ENCODE measurements at places on chromosomes 6 and 20.
A peak's percentile ranks its signal among the peaks of the same experiment; 100 is the strongest.

GRCh38 chr20:5973172-5973571, 22.7 kb downstream of the MCM8 start:
- DNase-seq, result no peak

DNA sequence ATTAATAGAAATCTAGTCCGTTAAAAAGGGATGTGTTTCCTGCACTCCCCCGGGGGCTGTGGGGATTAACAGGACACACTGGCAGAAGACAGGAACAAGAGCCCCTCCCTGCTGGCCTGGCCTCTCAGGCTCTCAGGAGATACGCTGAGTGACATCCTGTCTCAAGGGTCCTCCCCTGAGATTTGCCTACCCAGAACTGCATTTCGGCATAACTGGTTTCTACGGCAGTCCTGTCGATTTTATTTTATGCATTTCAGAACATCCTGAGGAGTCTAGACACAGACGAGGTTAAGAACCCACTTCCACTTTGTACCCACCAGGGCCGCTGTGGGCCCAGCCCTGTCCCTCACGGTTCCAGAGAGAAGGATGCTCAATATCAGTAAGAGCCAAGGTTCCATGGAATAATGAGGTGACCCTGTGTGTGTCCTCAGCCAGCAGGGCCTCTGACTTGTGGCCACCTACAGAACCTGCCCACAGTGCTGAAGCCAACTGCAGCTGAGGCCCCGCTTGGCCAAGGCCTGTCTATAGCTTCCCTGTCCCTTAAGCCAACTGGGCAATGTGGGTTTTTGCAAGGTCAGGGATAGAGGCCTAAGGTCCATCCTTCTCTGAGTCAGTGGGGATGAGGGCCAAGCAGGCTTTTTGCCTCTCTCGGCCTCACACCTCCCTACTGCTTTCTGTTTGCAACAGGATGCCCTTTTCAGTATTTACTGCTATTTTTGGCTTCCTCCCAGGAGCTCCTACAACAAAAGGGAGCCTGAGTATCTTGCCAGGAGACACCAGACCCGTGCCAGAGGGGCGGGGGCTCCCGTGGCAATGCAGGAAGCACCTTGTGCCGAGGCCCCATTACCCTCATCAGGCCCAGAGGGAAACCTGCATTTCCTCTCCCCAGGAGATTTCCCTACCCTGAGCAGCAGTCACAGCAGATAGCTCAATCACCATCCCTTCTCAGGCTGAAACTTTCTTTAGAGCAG, 14.7 kb downstream of the UQCC2 start:
- DNase-seq, result no peak

GRCh38 chr6:55088902-55089301, 85.4 kb upstream of the HCRTR2 start:
- no peak for DNase-seq

DNA sequence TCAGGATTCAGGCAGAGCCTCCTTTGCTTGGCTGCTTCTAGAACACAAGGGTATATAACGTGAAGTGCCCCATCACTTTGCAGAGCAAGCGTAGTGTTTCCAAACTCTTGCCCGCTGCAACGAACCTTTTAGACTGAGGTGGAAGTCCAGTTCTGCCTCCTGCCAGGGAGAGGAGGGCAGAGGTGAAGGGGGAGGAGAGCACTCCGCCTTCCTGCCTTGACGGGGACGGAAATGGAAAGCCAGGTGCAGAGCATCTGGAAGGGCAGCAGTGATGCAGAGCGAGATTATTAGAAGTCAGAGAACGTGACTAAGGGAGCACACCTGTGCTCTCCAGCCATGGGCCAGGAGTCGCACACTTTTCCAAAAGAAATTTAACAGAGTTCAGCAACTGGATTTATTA, 63.4 kb downstream of the RREB1 start:
- DNase-seq, result no peak

- DNase-seq, result no peak
Observed at GRCh38 chr20:49288784-49289696, 11.2 kb upstream of the ZNFX1 start.

GRCh38 chr20:41395667-41396664, 29.3 kb upstream of the EMILIN3 start:
- no peak for DNase-seq

GRCh38 chr6:136750696-136751521, 41.4 kb downstream of the MAP3K5 start:
- DNase-seq, result no peak

DNA sequence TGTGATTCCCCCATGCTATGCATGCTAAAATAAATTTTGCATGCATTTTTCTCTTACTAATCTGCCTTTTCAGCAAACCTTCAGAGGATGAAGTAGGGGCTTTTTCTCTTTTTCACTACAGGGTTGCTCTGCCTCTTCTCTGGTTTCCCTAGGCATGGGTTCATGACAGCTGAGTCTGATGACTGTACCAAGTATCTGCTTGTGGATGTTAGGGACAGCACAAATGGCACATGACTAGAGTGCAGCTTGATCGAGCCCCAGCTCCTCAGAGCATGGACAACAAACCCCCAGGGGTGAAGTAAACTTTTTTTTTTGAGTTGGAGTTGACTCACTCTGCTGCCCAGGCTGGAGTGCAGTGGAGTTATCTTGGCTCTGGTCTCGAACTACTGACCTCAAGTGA, 57.1 kb upstream of the GCM1 start:
- DNase-seq, result no peak

DNA sequence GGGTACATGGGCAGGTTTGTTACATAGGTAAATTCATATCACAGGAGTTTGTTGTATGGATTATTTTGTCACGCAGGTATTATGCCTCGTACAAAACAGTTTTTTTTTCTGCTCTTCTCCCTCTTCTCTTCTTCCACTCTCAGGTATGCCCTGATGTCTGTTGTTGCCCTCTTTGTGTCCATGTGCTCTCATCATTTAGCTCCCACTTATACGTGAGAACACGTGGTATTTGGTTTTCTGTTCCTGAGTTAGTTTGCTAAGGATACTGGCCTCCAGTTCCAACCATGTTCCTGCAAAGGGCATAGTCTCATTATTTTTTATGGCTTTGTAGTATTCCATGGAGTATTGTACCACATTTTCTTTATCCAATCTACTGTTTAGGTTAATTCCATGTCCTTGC, 65.7 kb downstream of the UNC5CL start:
- no peak for DNase-seq

GRCh38 chr6:52555518-52556233, 21.2 kb downstream of the TRAM2 start:
- DNase-seq, result no peak

GRCh38 chr6:47275640-47276039, 34.1 kb downstream of the TNFRSF21 start:
- DNase-seq, result no peak

GRCh38 chr6:127869772-127870404, 31.0 kb downstream of the THEMIS start:
- DNase-seq, result no peak

- DNase-seq, result peak; percentile 83
Observed at GRCh38 chr6:90393232-90393884, 96.7 kb upstream of the BACH2 start.

GRCh38 chr6:91560409-91560808, 973.5 kb upstream of the MAP3K7 start:
- DNase-seq, result no peak

GRCh38 chr20:2398449-2398848, 17.7 kb downstream of the TGM6 start:
- DNase-seq, result no peak

DNA sequence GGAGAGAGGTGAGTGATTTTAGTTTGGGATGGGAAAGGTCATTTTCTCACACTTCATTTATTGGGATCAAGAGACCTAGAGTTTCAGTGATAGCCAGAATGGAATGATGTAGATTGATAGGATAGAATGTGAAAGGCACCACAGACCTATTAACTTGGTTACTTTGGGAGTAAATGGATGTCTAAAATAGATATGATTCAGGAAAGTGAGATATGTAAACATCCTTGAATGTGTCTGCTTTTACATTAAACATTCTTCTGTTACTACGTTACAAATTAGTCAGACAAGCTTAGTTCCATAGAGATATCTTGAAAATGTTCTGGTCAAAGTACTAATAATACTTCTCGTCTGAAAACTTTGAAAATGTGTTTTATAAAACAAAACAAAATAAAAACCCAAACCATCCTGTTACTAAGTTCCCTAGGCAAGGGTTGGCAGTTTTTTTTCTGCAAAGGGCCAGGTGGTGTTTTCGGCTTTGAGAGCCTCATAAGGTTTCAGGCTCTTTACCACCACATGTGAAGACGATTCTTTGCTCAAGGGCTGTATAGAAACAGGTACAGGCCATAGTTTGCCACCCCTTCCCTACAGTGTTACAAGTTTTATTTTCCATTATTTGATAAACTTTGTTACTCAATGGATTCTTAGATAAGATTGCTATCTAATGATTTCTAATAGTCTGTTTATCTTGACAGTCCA, 3.4 kb downstream of the CYB5R4 start:
- no peak for DNase-seq

GRCh38 chr6:15690510-15690909, 27.7 kb upstream of the DTNBP1 start:
- DNase-seq, result no peak

GRCh38 chr20:34300256-34300806, 2.8 kb downstream of the AHCY start:
- DNase-seq, result no peak

GRCh38 chr6:134954272-134955000, 4.5 kb upstream of the ALDH8A1 start:
- DNase-seq, result no peak

- no peak for DNase-seq
Observed at GRCh38 chr6:21728141-21728540, 134.6 kb downstream of the SOX4 start.

GRCh38 chr20:8021541-8022269, 2.1 kb upstream of the TMX4 start:
- DNase-seq, result no peak

DNA sequence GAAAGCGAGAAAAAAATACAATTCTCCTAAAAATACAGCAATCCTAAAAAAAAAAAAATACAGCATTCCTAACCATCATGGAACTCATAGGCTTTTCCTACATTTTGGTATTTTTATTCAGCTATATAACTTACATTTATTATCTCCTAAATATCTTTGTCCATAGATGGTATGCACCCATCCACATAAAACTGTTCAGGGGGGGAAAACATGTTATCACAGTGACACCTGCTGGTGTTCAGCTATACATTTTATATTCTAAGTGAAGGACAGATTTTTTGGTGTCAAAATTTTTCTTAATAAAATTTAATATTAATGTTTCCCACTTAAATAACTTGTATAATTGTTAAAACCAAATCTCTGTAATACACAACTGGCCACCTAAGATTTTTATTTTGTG, 58.0 kb downstream of the BLOC1S5 start:
- DNase-seq, result no peak

DNA sequence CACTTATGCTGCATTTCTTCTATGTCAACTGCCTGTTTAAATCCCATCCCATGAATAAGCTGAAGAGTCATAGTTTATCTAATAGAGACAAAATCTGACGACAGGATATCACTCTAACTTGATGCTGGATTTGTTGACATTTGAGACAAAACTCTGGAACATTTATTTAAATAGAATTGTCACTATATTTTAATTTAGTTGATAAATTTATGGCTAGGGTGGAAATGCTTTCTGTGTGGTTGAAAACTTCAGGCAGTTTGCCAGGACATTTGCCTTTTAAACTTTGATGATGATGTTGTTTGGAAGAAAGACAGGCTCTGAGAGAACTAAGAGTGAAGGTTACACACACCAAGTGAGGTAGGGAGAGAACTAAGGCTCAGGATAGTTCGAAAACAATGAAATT, 68.1 kb downstream of the GJA1 start:
- DNase-seq, result no peak

DNA sequence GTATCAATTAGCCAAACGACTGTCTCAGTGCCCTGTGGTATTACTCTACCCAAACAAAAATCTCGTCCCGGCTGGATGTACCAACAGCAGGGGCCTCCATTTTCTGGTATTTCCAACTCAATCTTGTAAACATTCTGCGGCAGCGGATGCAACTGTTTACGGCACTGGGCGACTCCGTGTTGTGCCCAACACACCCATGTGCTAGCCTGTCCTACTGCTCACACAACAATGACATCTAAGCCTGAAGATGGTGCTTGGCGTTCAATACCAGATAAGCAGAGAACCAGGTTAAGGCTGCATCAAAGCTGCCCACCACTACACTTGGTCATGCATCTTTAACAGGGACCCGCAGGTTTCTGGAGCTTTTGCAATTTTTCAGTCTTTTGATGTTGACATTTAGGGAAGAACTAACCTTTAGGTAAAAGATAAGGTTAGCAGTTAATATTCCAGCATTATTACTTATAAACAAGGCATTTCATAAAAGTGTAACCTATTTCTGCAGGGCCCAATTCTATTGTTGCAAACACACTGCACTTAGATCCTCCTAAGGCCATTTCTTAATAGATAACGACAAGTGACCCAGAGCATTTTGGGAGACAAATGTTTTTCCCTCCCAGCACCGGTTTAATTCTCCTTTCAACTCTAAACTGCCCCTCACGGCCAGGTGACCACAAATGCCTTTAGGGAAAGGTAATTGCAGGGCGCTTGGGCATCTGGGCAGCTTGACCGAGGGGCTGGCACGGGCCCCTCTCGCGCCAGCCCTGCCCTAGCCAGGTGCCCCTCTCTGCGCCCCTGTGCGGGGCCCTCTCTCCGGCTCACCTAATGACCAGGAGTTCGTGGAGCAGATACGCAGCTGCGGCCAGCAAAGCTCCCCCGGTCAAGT, 945 bp downstream of the FAXC start:
- DNase-seq, result no peak

GRCh38 chr6:170225852-170226417, 64.9 kb downstream of the DLL1 start:
- DNase-seq, result no peak

DNA sequence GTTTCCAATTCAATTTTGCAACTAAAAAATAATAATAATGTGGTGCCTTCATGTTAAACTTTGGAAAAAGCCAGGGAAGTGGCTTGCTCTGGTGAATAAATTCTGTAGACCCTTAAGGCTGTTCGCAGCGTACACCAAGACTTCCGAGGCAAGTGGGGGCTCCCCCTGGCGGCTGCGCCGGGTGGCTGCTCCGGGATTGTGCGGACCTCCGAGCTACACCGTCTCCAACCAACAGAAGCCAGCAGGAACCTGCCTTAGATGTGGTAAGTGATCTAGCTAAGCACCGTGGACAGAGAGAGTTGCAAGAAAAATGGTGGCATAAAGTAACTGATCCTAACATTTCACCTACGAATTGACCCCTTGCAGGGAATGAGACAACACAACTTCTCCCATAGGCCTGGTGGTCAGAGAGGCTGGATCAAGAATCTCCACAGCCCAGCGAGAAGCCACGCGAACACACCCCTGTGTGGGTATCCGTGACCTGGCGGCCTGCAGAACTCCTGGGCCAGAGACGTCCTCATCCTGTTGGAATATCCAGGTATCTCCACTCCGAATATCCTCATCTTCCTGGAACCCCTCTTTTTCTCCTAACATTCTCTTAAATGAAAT, 69.6 kb downstream of the TBXT start:
- peak; percentile 78 for DNase-seq

- DNase-seq, result no peak
Observed at GRCh38 chr6:47057830-47058540, 15.9 kb upstream of the ADGRF1 start.

GRCh38 chr6:33315793-33316602, 1.5 kb downstream of the ZBTB22 start:
- no peak for DNase-seq

Data from activated CD4-positive, alpha-beta T cell treated with anti-CD3 and anti-CD28 coated beads for 48 hours (primary cell).